ENCODE measurements at places on chromosomes 4 and X.

DNA sequence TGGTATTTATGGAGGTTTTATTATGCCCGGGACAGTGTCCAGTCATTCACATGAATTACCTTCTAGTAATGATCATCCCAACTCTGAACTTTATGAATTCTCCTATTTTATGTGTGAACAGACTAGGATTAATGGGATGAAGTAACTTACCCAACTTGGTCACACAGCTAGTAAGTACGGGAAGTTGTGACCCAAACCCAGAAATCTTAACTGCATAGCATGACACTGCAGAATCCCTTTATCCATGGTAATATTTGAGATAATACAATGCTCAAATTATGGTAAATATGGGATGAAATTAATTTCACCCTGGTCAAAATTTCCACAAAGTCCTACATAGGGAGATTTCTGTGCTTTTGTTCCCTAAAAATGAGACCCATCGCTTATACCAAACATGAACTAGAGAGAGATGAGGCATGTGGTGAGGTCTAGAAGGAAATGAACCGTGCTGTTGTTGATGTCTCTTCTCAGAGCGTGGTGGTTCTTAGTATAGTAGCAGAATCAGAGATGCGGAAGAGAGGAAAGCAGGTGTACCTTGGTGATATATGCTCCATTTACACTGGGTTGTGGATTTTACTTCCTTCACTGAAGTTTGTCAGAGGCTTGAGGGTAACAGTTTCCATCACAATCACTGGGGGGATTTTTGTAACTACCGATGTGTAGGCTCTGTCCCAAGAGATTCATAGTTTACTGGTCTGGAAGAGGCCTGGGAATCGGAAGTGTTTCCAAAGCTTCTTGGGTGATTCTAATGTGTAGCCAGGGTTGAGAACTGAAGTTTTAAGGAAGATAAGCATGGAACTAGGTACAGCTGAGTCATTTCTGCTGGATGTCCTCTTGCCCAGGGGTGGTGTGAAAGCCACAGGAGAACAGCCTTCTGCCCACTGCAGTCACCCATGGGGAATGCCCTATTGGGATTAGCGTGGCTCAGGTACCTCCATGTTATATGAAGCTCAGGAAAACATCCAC lies 30.2 kb upstream of the FAM9C start:
- no peak for DNase-seq

DNA sequence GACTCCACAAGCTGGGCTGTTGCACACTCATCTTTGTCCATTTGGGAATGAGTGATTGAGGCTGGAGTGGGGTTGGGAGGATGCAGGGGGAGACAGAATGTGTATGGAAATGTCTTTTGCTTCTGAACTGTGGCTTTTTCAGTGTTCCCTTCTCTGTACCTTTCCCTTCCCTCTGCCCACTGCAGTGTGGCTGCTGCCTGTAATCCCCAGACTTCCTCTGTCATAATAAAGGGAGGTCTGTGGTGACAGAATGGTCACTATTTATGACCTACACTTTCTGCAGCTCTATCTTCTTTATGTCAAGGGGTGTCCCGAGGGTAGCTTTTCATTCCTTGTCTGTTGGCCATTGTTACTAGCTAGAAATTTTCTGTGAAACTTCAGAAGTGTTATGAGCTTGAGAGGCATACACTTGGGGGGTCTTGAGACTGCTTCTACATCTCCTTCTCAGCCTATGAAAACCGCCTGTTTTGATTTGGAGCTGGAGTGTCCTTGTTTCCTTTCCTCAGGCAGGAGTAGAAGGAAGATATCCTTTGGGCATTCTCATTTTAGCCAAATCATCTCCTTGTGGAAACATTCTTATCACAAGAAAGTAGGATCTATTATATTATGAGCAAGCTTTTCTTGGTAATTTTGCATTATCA lies 63.0 kb downstream of the ANK2 start:
- DNase-seq = no peak

DNA sequence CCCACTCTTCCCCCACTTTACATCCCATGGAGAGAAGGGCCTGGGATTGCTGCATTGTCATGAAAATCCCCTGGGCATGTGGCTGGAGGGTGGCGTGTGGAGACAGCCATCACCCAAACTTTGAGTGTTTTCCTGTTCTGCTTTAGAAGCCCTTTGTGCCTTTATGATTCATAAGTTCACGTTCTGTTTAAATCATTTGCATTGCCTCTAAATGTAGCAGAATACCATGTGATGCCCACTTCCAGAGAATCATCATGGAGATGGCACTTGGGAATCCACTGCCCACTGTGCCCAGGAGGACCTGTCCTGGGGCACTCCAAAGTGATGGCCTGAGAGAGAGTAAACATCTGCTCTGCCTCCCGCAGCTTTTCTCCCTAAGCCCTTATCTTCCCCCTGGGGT lies 52.8 kb downstream of the MED28 start:
- no peak for DNase-seq

GRCh38 chrX:136623396-136623795 lies 24.6 kb upstream of the CD40LG start:
- no peak for DNase-seq

- no peak for DNase-seq
These were observed 2.1 kb downstream of the COPS4 start for GRCh38 chr4:83036991-83037665.
